NCI-H1436 treated with DMSO at 0.1 percent for 48 hours (cell line): ENCODE measurements at places on chromosomes 12 and 14.

- no peak for DNase-seq
Measured at GRCh38 chr12:132256646-132257045, 72.7 kb downstream of the GALNT9 start.

- no peak for DNase-seq
Measured at GRCh38 chr14:82604819-82605218, 1071.2 kb upstream of the SEL1L start.

DNA sequence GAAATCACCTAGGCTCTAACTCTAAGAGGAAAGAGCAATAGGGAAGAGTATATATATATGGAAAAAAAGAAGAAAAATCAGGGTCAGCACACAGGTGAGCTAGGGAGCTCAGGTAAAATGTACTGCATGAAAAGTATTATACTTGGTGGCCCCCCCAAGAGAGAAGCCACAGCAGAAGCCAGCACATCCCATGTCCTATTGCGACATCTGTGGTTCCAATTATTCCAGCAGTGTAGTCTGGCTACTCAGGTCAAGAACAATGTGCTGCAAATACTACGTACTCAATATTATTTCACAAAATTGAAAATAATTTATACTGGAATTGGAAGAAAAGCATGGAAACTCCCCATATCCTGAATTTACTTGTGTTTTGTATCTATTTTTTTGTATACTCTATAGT lies 85.5 kb downstream of the CEP83 start:
- no peak for DNase-seq

DNA sequence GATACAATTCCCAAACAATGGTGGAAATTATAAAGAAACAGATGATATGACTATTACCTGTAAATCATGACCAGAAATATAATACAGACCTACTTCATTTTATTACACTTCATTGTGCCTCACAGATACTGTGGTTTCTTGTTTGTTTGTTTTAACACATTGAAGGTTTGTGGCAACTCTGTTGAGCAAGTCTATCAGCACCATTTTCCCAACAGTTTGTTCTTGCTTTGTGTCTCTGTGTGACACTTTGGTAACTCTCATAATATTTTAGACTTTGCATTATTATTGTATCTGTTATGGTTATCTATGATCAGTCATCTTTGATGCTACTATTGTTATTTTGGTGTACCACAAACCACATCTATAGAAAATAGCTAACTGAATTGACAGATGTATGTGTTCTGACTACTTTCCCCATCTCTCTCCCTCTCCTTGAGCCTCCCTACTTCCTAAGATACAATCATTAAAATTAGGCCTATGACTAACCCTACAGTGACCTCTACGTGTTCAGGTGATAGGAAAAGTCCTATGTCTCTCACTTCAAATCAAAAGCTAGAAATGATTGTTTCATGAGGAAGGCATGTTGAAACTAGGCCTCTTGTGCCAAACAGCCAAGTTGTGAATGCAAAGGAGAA lies 49.1 kb downstream of the FBXO33 start:
- DNase-seq = no peak

DNA sequence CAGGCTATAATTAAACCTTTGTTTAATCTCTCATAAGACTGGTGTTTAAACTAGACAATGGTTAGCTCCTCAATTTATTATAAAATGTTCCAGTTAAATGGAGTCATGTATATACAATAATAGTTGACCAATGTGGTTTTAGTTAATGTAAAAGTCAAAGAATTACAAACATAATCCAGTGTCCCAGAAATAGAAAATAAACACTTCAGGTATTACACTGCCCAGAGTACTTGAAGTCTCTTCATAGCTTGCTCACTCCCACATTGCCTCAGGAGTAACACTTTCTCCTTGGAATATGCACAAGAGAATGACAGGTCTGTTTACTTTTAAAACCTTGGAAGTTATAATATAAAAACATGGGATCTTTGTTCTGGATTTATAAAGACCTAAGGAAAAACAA lies 60.5 kb downstream of the SLC38A1 start:
- DNase-seq = no peak

- no peak for DNase-seq
Measured at GRCh38 chr12:93183940-93184671, 193.6 kb upstream of the NUDT4 start.

- DNase-seq = no peak
Measured at GRCh38 chr14:87503711-87504110, 489.3 kb downstream of the GALC start.

DNA sequence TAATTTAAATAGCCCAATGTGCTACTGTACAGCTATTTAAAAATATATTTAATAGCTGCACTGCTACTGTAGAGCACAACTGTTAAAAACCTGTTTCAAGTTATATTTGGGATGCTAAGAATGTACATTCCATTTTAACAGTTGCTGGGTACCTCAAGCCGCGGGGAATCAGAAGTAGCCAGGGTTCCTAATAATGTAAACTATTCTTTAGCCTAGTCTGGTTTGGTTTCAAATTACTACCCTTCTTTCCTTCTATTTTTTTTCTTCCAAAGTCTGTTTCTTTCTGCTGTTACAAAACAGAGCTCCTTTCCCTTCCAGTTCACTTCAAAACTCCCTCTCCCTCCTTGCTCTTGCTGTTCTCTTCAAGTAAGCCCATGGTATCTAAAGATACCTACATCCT lies 21.3 kb downstream of the SCAF11 start:
- DNase-seq = no peak

DNA sequence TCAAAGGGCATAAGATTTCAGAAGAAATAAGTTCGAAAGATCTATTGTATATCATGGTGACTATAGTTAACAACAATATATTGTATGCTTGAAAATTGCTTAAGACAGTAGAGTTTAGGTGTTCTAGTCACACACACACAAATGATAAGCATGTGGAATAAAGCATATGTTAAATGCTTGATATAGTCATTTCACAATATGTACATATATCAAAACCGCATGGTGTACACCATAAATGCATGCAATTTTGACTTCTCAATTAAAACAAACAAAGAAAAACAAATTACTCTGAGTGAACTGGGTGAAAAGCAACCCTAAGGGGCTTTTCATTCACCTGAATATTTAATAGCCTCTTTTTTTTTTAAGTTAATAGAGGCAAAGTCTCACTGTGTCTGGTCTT lies 40.3 kb upstream of the BCAT1 start:
- no peak for DNase-seq

- no peak for DNase-seq
Measured at GRCh38 chr12:122834104-122834920, 945 bp upstream of the HIP1R start.

DNA sequence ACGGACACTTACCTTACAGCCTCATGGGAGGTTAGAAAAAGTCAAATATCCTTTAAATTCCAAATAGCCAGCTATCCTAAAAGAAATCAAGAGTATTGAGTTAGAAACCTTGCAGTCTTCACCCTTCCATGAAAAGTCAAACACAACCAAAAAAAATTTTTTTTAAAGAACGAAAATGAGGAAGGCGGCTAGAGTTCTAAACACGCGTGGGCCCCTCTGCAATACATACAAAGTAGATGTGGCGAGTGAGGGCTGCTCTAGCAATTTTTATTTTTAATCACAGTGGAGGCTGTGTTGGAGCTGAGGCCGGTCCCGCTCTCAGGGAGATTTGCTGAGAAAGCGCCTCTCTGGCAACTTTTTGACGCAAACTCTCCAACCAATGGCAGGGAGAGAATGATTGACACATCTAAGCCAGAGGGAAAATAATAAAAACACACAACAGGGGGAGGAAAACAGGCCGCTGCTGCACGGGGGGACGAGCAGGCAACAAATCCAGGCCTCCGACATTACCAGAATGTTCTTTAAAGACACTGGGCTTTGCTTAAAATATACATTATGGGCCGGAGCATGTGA lies at the start of gene OTX2:
TSS of gene OTX2 (minus strand) at position 333 of the 573 bp plus-strand sequence. CDS start 5,023 bp downstream, outside the sequence.
- no peak for DNase-seq

GRCh38 chr14:89965839-89966238 lies 10.1 kb downstream of the TDP1 start:
- DNase-seq = no peak

- no peak for DNase-seq
Measured at GRCh38 chr12:104381731-104382480, 74.8 kb upstream of the CHST11 start.

DNA sequence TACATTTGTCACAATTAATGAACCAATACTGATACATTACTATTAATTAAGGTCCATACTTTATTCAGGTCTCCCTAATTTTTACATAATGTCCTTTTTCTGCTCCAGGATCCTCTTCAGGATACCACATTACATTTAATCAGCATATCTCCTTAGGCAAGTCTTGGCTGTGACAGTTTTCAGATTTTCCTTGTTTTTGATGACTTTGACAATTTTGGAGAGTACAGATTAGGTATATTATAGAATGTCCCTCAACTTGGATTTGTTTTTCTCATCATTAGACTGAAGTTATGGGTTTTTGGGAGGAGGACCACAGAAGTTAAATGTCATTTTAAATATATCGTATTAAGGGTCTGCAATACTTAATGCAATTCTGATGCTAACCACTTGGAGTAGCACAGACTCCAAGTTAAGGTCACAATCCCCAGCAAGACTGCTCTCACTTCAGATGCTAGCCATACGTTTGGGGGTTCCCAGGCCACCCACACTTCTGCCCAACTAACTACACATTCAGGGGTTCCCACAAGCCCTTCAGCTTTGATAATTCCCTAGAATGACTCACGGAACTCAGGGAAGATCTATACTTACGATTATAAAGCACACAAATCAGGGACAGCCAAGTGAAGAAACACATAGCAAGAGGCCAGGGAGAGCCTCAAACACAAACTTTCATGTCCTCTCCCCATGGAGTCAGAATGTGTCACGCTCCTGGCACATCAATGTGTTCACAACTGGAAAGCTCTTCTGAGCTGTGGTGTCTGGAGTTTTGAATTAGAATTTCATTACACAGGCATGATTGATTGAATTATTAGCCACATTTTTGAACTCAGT lies 17.0 kb upstream of the NUBPL start:
- no peak for DNase-seq

- no peak for DNase-seq
Measured at GRCh38 chr12:24424376-24424775, 474.9 kb upstream of the SOX5 start.

DNA sequence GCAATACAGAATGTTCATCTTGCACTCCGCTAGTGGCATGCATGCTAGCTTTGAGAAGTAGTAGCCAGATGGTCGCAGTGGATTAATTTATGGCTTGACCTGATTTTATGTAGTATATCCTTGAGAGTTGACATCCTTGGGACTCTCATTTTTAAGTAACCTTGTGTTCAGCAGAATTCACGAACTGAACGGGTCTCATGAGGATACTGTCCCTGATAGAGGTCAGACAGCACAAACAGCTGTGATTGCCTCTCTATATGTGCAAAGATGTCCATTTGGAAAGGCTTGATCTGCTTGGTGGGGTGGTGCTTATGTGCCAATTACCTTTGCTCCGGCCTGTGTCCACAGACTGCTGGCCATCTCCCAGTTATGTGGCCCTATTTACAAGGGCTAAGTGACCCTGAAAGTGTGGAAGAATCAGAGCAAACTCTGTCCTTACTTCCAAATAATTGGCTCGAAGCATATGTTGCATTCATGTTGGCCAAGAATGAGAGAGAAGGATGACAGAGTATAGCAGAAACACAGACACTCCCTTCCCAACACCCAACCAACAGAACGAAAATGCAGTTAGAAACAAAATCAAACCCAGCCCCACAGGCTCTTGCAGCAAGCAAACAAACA lies 167.1 kb downstream of the CRADD start:
- DNase-seq = no peak

GRCh38 chr12:121873216-121873569 lies 14.5 kb upstream of the HPD start:
- no peak for DNase-seq

- no peak for DNase-seq
Measured at GRCh38 chr14:46259536-46259935, 392.0 kb downstream of the RPL10L start.

GRCh38 chr14:95275494-95275893 lies 44.2 kb downstream of the CLMN start:
- DNase-seq = no peak

DNA sequence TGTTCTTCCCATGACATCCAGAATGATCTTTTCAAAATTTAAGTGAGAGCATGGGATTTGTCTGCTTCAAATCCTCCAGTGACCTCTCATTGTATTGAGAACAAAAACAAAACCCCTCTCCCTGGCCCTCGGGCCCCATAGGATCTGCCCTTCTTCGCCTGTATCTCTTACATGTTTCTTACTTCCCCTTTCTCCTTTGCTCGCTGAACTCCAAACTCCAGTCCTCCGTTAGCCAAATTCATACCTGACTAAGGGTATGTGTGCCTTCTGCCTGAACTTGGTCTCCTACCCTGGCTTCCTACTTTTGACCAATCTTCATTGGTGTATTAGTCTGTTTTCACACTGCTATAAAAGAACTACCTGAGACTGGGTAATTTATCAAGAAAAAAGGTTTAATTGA lies 13.2 kb upstream of the TSPAN11 start:
- DNase-seq = no peak

DNA sequence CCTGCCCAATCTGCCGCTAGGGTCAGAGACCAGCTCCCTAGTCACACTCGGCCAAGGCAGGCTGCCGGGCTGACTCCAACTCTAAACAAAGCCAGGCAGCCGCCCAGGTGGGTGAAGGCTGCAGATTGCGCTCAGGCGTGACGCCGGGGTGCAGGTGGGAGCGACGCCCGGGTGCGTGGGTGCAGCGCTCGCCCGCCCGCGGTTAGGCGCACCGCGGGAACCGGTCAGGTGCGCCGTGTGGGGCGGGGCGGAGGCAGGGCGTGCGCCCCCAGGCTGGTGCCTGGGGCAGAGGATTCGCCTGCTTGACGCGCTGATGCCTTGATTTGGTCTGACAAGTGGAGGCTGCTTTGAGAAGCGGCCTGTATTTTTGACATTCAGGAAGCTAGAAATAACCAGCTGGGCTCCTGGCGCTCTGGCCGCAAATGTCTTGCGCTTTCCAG lies 126.7 kb upstream of the HIF1A start:
- DNase-seq = no peak

- DNase-seq = no peak
Measured at GRCh38 chr14:98997526-98998205, 274.3 kb downstream of the BCL11B start.

GRCh38 chr14:92676403-92677086 lies 71.9 kb downstream of the LGMN start:
- DNase-seq = no peak

DNA sequence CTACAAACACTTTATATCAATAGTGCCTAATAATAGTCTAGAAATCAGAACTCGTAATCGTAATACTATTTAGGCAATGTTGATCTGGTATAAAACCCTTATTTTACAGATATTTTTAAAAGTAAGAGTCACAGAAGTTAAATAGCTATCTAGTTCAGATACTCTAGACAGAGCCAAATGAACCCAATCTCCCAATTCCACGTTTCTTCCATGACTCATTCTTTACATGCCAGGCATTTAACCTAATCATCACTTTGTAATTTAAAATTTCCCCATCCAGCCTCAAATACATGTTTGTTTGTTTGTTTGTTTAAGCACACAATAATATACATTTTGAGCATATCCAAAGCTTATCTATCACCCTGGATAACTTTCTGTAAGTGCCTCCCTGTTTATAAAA lies 36.4 kb upstream of the GARIN6 start:
- no peak for DNase-seq

GRCh38 chr12:68591734-68592418 lies 18.8 kb upstream of the RAP1B start:
- no peak for DNase-seq

GRCh38 chr14:97546491-97547230 lies 749.5 kb downstream of the VRK1 start:
- no peak for DNase-seq
